ENCODE measurements at places on chromosomes 12 and 14.

GRCh38 chr12:32483993-32484392, 84.6 kb downstream of the FGD4 start:
- DNase-seq = no peak

DNA sequence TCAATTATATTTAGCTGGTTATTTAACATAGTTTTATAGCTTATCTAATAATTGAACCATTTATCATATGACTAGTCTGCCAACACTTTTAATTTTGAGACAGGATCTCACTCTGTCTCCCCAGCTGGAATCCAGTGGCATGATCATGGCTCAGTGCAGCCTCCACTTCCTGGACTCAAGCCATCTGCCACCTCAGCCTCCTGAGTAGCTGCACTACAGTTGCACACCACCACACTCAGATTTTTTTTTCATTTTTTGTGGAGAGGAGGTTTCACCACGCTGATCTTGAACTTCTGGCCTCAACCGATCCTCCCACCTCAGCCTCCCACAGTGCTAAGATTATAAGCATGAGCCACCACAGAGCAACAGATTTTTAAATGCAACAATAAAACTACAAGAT, 151.4 kb upstream of the MDGA2 start:
- DNase-seq = no peak

DNA sequence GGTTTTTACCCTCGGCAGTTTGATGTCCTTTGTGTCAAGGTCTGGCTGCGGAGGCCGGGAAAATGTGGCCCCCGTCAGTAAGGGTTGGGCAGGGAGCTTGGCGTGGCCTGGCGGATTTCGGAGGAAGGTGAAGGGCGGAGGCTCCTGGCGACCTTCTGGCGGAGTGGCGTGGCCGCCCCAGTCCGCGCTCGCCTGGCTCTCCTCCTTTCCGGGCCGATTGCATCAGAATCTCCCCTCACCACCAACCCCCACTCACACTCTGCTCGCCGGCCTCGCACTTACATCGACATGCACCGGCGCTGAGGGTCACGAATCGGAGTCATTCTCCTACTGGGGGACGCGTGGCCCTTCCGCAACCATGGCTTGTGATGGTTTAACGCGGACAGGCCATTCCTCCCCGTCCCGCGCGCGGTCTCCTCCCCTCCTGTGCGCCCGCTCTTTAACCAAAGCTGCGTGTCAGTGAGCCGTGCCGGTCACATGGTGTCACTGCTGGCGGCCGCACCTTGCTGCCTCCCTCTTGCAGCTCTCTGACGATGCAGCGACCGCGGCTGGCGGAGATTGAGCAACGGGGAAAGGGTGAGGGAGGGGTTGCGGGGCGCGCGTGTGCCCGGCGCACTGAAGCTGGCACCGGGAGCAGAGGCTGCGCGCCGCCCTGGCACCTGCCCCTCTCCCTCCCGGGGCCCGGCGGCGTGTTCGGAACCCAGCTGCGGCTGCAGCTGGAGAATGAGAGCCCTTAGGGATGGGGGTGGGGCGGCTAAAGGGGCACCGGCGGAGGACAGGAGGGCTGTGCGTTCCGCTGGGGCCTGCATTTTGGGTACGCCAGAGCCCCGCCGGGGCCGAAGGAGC, at the start of gene SLC38A1:
TSS of gene SLC38A1 (minus strand) at position 461 of the 846 bp plus-strand sequence. CDS start 29,243 bp downstream, outside the sequence.
- peak; percentile 92 for DNase-seq

- no peak for DNase-seq
Measured at GRCh38 chr12:26135571-26135970, 10.7 kb upstream of the BHLHE41 start.

DNA sequence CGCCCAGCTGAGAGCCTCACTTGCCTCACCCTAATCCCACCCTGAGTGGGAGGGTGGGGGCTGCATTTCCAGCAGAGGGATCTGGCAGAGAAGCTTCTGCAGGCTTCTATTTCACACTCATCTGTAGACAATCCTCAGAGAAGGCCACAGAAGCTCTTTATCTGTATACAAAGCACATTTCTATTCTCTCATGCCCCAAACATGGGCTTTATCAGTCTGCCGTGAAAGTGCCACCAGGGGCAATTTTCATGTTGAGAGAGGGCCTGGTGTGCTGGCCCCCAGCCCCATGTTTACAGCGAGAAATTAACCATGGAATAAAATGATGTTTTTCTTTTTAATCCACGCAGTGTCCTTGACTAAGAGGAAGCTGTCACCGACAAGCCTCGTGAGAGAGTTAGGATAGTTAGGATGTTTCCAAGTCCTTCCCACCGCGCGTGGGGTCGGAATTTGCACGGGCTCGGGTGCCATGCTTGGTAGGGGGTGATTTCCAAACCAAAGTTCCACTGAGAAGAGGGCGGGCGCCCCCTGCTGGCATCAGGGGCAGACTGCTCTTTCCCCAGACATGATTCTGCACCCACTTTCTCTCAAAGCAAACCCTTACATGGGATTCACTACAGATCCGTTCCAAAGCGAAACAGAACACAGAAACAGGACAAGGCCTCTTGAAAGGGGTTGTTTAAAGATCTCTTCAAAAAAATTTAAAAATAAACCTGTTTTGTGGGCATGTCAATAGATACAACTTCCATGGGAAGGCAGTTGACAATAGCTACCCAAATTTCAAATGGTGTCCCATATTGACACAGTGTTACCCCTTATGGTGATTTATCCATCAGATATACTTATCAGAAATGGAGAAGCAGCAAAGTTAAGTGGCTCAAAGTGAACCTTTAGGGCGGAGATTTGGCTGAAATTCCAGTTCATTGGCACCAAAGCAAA, 19.4 kb downstream of the BDKRB1 start:
- peak; percentile 78 for DNase-seq

DNA sequence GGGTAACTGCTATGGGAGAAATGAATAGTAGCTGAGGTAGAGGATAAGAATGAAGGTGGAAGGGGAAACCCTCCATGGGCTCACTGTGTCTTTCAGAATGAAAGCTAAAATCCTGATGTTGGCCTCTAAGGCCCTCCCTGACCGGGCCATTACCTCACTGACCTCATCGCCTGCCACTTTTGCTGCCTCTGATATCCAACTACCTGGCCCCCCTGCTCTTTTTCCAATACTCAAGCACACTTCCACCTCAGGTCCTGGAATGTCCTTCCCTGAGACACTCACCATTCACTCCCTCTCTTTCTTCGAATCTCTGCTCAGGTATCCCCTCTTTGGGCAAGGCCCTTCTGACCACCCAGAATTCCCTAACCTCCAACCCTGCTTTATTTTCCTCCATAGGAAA, 1.4 kb upstream of the BATF start:
- no peak for DNase-seq

DNA sequence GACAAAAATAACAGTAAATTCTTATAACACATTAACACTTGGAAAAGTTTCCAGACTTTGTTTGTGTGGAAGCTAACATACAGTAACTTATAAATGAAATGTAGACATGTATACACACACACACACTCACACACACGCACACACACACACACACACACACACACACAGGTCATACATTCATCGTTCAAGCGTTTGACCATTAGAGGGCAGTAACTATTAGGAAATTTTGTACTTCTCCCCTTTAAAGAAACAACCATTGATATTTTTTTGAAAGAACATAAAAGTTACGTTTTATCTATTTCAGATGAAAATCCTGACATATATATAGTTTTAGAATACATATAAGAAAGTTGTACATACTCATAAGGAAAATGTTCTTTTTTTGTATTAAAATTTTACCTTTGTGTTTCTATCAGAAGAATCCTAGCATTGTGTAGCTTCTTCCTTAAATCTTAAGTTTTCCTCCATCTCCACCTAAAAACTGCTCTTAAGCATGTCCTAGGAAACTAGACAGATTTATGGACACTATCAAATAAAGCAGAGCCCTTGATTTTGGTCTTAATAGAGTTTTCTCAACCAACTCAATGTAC, 29.0 kb downstream of the PTPRQ start:
- no peak for DNase-seq

GRCh38 chr12:51886021-51886710, 1.7 kb upstream of the ANKRD33 start:
- DNase-seq = peak; percentile 69

DNA sequence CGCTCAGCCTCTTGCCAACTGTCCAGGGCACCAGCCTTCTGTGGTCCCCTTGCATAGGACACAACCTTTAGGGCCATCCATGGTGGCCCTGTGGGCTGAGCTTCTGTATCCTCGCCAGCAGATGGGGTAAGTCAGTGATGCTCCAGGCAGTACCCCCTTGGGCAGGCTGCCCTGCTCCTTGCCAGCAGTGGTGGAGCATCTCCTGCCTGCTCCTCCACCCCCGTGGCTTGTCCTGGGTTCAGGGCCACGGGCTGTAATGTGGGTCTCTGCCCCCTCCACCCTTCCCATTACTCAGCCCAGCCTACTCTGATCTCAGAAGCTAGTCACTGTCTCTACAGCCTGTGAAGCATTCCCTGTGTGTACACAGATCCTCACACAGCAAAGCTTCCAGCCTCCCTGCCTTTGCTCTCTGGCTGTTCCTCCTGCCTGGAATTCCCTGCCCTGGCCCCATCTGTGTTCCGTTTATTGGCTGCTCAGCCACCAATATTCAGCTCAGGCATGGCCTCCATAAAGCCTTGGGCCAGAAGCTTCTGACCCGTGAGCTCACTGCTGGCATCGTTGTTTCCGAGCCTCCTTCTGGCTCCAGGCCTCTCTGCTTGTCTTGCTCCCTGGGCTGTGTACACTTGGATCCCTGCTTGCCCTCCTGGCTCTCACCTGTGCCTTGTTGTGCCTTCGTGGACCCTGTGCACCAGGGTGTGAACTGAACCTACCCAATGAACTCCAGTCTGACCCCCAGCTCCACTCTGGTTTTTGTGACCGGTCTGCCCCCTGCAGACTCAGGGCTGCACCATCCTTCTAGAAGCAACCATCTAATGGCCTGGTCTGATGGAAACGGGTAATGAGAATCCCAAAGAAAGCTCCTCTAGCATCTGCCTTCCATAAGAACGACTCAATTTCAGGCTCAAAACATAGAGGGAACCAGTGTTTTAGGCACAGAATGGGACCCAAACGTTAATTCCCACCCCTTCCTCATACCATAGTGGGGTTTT, 177.0 kb upstream of the PRMT8 start:
- peak; percentile 24 for DNase-seq

- DNase-seq = no peak
Measured at GRCh38 chr14:97312910-97313309, 515.7 kb downstream of the VRK1 start.

DNA sequence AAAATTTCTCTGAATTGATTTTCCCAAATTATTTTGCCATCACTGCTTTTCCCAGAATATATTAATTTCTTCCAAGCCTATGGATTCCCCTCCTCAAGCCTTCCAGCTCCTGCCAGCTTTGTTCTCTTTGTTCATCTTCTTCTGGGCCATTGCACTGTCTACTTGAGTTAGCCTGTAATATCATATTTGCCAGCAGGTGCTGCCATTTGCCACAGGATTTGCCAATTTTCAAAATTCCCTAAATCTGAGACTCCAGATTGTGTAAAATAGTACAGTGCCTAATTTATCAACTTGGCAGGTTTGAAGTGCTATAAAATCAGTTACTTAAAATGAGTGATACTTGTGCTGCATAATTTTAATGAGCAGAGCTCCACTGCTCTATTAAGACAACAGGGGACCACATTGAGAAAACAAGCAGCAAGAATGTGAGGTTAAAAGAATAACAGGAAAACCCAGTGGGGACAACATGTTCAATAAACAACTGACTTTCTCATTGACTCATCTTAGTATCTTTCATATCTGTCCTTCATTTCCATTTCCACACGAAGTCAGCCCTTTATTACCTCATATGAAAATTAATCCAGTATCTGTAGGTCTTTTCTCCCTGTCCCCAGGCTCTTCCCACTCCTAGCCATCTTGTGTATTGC, 84.6 kb upstream of the CCDC196 start:
- DNase-seq = no peak

GRCh38 chr12:39772821-39773259, 153.2 kb upstream of the ABCD2 start:
- DNase-seq = no peak

DNA sequence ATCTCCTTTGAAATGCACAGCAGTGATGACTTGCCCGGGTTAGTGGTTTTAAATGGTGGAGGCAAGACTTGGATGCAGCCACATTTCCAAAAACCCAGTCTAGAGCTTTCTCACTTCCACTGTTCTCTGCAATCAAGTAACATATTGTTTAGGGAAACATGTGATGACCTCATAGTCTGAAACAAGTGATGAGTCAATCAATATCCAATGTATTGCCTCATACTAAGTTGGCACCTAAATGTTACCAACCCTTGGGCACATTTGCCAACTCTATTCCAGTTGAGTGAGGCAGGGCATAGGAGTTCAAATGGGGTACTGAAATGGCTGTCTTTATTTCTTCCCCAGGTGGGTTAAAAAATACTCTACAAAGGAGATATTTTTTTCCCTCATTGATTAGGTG, 1105.4 kb downstream of the VRK1 start:
- DNase-seq = no peak

Data from activated CD4-positive, alpha-beta memory T cell treated with anti-CD3 and anti-CD28 coated beads for 36 hours (primary cell).